ENCODE measurements at places on chromosomes 6 and 20.

DNA sequence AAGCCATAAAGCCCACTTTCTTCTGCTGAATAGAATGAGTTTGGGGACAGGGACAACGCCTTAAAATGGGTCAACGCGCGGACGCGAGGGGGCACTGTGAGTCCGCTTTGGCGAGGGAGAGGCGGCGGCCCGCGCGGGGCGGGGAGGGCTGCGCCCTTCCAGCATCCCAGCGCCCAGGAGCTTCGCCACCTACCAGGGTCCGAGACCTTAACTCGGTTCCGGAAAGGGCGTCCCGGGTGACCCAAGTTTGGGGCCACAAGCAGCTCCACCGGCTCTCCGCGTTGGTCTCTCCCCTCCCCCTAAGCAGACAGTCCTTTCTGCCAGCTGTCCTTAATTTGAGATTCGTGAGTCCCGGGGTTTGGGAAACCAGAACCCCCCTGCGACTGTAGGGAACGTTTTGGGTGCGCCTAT, 1.8 kb upstream of the SAMD5 start:
- no peak for DNase-seq

- no peak for DNase-seq
Observed at GRCh38 chr6:89792881-89793280, 26.7 kb downstream of the MDN1 start.

DNA sequence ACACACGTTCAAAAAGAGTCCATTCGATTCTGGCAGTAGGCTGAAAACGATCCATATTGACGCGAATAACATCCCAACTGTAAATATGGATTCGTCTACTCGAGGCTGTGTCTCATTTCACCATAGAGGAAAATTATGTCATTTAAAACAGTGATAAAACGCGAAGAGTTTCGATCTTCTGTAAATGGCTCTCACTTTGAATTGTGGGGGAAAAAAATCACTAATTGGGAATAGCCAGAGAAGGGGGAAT, 845 bp upstream of the MARCKS start:
- no peak for DNase-seq

GRCh38 chr6:149194820-149195558, 122.5 kb upstream of the TAB2 start:
- no peak for DNase-seq

DNA sequence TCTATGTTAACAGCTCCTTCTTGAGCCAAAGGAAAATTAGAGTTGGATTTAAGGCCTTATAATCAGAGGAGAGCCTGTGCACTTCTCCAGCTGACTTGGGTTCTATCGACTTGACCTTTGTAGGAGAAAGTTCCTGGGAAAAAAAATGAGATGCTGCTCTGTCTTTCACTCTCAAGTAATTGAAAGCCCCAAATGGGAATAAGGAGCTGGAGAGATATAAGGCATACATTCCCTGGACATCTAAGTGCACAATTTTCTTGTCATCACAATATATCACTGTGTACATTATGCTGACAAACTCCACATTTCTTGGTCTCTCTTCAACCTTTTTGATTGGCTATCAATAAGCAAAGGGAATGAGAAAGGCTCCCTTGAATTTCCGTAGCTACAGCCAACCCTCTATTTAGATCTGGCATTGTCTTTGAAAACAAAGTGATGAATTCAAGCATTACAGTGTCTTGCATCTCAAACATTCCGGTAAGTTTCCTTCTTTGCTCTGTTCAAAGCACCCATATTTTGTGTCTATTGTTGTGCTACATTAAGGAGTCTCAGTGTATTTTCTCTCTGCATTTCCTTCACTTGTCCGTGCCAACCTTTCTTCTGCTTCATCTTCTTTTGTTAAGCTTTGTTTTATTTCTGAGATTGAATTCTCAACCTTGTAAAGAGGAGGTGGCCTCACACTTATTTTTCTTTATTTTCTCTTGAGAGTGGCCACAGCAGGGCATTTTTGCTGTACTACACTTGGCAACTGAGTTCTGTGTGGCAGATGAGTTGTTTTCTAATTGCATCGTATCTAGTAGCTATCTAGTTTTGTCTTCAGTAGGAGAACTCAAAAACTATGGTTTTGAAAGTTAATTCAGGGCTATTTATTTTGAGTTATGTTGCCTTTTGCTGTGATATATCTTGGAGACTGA, 450.3 kb upstream of the MAN1A1 start:
- no peak for DNase-seq

DNA sequence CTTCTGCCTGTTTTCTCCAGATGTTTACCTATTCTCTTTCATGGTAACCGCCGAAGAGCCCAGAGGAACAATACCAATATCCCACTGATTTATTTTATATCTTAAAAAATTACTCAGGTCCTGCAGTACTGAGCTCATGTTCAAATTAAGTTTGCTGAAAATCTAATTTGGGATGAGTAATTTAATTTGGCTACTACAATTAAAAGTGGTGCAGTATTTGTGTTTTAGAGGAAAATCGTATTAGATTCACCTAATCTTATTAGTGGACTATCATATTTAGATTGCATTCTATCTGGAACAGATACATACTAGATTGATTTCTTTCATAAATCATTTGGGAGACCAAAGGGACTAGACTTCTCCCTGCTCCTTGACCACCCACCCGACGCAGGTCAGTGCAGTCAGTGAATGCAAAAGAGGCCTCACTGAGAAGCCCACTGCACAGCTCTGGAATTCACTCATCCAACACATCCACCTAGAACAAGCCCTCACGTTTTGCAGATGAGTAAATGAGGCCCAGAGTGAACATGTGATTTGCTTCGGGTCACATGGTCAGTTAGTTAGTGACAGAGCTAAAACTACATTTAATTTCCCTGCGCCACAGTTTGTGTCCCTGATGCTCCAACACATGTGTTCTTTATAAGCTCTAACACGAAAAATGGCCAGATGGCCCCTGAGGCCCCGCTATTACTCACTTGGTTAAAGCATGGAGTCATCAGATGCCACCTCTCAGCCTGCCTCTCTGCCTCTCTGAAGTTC, 101.8 kb downstream of the TRERF1 start:
- DNase-seq: no peak

DNA sequence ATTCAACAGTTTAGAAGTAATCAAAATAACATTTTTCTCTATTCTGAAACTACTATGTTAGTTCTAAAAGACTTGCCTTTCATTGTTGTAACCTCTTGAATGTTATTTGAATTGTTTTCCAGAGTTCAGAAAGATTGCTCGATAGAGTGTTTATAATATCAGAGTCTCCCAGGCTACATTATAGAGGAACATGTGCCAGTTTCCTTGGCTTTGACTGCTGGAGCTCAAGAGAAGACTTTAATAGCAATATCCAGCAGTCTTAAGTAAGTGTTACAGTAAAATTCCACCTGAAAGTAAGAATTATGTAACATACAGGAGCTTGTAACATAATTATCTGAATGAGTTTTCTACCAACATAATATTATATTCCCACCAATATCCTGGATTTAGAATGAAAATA, 991.8 kb upstream of the ADGRB3 start:
- no peak for DNase-seq

- no peak for DNase-seq
Observed at GRCh38 chr6:89758830-89759229, 60.8 kb downstream of the MDN1 start.

DNA sequence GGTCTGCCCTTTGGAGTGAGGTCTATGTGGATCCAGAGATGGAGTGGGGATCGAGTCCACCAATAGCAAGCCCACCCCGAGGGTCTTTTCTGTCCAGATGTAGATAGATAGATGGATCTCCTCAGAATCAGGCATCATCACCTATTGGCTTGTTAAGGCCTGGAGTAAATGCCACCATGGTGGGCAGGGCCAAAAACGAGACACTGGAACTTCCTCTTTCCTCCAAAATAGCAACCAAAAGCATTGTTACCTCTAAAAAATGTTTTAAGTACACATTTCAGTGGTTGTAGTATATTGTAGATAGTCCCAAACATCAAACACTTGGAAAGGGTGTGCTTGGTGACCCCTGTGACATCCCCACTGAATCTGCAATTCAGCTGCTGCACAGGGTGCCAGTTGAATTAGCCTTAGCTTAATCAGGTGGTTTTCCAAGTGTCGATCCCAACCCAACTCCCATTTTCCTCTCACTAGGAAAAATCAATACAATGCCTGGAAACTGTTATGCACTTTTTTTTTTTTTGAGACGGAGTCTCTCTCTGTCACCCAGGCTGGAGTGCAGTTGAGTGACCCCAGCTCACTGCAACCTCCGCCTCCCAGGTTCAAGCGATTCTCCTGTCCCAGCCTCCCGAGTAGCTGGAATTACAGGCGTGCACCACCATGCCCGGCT, 35.0 kb upstream of the NELFCD start:
- DNase-seq: no peak

DNA sequence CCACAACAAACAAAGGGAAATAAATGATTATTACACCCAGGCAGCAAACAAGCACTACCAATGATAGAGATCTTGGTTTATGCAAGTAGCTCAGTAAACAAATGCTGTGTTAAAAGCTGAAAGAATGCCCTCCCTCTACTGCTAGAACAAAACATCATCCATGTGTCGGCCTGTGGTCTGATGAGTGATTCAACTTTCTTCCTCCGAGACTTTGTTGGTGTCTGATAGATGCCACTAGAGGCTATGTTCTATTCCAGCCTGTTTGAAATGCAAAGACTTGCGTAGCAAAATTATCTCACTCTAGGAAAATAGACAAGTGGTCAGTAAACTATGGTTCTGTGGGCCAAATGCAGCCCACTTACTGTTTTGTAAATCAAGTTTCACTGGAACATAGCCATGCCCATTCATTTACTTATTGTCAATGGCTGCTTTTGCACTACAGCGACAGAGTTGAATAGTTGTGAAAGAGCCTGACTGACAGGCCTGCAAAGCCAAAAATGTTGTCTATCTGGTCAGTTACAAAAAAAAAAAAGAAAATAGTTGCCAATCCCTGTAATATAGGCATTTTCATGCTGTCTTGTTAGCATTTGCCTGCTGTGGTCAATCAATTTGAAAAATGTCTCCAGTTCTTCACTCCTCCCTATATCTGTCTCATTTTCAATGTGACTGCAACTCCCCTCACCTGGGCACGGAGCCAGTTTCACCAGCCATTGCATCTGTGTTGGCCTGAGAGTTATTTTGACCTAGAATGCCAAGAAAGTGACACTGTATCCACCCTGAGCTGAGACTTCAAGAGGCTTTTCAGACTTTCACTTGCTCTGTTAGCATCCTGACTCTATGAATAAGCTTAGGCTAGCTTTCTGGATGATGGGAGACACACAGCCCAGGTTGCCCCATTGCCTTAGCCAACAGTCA, 544.6 kb upstream of the BTBD3 start:
- DNase-seq: no peak

- no peak for DNase-seq
Observed at GRCh38 chr6:163839296-163839695, 424.8 kb downstream of the QKI start.
